Adipocyte (in vitro differentiated cells): ENCODE measurements at places on chromosomes 3 and 15.

- no peak for DNase-seq
These were observed 163.0 kb downstream of the TBC1D5 start for GRCh38 chr3:17579289-17580031.

- DNase-seq, result no peak
These were observed 11.4 kb upstream of the HEG1 start for GRCh38 chr3:125067225-125067624.

- DNase-seq, result no peak
These were observed 12.5 kb upstream of the TRAK1 start for GRCh38 chr3:42078677-42079076.

- no peak for DNase-seq
These were observed 1.2 kb upstream of the SPICE1 start for GRCh38 chr3:113516115-113516505.

DNA sequence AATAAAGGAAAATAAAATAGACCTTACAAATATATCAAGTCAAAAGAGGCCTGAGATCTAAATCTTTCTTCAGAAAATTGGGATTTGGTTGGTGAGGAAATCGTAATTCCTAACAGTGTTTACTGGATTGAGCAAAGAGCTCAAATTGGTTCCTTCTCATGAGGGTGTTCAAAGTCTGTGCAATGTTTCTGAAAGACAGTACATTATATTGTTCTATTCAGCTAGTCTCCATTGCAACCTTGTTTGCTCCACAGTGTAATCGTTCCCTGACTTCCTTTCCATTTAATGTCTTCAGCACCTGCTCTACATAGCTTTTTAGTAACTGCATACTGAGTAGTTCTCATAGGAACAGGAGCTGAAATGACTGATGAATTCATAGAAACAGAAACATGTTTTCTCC lies 326.8 kb downstream of the SUCLG2 start:
- DNase-seq, result no peak

- DNase-seq, result no peak
These were observed 42.3 kb upstream of the ADPGK start for GRCh38 chr15:72825829-72826228.

DNA sequence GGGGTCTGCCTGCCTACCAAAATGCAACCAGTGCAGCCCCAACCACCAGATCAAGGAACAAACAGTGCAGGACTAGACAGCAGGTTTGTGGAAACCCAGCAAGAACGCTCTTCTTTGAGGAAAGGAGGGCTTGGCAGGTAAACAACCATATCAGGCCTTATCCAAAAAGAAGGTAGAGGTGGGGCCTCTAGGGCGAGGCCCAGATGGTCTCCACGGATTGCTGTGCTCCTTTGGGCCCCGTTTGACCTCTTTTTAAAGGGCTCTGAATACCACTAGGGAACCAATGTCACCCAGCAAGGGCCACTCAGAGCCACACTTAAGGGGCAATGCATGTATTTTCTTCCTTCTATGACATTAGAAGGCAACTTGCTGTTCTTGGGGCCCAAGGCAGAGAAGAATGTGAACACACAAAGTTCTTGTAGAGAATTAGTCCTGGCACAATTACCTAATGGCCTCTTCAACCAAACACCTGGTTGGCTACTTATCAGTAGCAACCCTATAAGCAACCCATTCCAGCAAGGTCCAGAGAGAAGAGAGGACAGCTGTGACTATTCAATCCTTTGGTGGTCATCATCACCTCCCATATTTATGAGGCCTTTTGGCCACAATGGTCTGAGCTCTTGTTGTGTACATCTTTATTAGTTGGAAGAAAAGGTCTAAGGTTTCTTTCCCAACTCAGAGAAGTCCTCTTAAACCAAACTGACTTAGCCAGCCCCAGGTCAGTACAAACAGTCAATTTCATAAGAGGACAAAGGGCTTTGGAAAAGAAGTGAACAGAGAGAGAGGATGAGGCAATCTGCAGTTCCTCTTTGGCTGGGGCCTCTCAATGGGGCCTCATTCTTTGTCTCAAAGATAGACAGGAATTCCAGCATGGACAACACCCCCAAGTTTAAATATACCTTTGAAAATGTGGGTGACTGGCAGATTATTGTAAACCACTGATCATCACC lies 36.0 kb downstream of the FOXP1 start:
- DNase-seq, result peak; percentile 68

- peak; percentile 28 for DNase-seq
These were observed 17.1 kb upstream of the RFC4 start for GRCh38 chr3:186823386-186823785.

- DNase-seq, result no peak
These were observed 306.5 kb downstream of the IL20RB start for GRCh38 chr3:137264071-137264820.

- DNase-seq, result peak; percentile 20
These were observed 14.4 kb downstream of the RTP1 start for GRCh38 chr3:187211532-187212195.

GRCh38 chr15:66767240-66767659 lies 65.2 kb downstream of the SMAD6 start:
- no peak for DNase-seq

GRCh38 chr15:55005679-55006078 lies 191.1 kb downstream of the RSL24D1 start:
- DNase-seq, result no peak

GRCh38 chr3:117117188-117117936 lies 407.8 kb downstream of the TUSC7 start:
- no peak for DNase-seq

- no peak for DNase-seq
These were observed at the start of gene ZIC4 for GRCh38 chr3:147406028-147406931. ZIC4 (minus strand) TSS chr3:147406543; CDS start chr3:147402797, 3,746 bp downstream.

DNA sequence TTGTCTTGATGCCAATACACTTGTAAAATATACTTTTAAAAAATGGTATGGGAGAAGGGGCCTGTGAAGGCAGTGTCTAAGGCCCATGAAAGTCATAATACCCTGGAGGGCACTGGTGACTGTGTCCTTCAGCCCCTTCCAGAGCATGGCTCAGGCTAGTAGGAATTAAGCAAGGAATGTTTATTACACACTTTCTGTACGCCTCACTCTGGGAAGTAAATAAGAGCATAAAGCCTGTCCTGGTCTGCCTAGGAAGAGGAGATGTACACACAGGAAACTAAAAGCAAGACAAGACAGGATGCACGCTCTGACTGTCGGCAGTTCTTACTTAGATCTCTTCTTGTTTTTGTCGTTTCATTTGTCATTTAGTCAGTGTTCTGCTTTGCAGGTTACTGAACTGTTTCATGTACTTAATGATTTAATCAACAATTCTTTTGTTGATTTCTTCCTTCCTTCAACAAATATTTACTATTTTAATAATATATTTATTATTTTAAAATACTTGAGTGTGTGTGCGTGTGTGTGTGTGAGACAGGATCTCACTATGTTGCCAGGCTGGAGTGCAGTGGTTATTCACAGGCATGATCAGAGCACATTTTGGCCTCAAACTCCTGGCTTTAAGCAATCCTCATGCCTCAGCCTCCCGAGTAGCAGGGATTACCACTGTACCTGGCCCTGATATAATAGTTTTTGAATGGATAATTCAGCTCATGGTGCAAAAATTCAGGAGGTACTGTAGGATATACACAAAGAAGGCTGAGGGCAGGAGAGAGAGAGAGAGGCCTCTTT lies 9.0 kb upstream of the SMAD6 start:
- no peak for DNase-seq

DNA sequence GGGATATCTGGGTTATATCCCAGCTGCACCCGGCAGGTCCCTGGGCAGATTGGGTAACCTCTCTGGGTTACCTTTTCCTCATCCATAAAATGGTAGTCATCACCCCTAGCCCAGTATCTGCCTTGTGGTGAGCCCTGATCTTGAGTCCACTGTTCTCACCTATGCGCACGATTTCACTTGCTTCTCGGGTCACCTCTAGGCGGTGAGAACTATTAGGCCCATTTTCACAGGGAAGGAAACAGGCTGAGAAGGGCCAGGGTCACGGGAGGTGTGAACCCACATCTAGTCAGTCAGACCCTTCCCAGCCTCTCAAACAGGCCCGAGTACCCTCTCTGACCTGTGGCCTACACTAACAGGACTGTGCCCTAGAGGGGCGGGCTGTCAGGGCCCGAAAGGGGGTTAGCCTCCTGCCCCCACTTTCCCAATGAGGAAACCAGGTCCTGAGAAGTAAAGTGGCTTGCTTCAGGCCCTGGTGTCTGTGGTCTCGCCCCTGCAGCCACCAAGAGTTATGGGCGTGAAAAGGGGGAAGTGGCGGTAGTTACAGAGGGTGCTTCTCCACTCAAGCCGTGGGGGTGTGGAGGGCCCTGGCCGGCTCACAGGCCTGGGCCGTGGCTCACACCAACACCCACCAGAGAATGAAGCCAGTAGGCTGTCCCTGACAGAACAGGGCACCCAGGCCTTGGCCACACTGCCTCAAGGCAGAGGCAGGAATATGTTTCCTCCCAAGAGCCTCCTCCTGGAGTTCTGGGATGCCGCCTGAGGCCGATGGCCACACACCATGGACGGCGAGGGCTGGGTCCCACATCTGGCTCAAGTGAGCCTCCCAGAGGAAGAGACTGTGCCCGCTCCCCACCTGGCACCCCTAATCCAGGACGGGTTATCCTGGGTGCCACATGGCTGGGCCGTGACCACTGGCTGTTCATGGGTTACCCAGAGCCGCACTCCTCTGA lies 19.5 kb downstream of the PSTPIP1 start:
- no peak for DNase-seq

DNA sequence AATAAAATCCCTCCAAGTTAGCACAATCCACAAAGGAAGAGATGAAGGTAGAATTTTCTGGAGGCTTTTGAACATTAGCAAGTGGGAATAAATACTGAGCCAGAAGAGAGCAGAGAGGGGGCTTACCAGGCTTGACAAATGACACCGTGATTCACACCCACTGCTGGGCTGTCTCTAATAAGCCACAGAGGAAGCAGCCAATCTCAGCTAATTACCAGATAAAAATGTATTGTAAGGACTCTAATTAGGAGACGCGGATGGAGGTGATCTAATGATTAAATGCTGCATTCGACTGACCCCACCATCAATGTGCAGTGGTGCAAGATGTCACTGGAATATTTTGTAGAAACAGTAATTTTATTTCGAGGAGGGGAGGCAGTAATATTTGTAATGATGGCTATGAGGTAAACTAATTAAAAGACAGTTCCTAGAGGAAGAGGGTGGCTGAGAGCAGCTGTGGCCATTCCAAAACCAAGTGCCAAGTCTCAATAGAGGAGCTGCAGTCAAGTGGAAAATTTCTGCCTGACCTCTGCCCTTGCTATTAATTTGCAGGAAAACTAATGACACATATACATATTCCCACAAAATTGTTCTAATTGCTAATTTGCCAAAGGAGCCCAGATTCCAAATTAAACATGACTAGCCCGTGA lies 602.2 kb downstream of the FOXP1 start:
- no peak for DNase-seq

DNA sequence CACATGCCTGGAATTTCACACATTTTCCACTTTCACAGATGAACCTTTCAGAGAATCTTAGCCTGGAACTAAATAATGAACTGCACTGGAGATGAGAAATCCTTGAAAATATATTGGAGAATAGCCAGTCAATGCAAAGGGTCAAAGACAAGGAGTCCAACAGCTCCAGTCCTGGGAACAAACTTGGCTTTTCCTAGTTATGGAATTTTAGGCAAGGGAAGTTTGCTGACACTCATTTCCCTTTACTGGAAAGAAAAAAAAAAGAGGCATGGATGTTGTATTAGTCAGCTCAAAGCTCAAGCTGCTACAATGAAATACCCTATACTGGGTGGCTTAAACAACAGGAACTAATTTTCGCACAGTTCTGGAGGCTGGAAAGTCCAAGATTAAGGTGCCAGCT lies 690.8 kb upstream of the ARPP21 start:
- peak; percentile 26 for DNase-seq

DNA sequence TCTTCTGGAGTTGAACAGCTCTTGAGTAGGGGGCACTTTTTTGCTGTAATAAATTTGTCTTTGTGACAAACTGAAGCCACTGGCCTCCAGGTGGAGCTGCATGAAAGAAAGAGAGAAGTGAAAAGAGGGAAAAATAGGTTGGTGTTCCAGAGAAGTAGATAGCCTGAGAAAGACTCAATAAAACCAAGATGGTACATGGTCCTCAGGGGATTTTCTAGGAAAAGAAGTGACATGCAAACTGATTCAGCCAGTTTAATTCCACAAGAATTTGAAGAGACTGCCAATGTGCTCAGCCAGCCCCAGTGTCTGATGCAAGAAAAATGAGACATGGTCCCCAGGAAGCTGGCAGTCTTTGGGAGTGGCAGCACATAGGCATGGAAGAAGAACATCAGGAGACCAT lies 152.7 kb downstream of the CD47 start:
- DNase-seq, result peak; percentile 74

GRCh38 chr3:178646186-178646862 lies 110.1 kb downstream of the KCNMB2 start:
- DNase-seq, result no peak

DNA sequence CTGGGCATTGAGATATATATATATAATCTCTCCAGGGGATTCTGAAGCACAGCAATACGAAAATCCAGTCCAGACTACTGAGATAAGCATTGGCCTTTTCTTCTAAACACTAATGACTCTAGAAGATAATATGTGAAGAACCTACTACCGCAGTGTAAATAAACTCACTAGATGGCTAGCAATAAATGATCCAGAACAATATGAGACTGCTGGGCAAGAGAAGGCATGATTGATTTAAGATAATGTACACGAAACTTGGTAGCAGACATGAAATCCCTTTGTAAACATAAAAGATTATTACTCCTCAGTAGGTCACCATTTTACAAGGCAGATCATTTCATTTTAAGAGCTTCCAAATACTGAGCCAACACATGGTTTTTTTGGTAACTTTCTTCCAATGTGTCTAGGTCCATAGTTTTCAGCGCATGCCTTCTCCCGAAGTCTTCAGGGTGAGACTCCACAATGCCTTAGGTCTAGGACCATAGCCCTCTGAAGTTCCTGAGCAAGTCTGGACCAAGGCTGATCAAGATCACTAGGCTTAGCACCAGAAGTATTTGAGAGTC lies 193.2 kb downstream of the LRRN1 start:
- DNase-seq, result no peak

GRCh38 chr3:58308728-58309127 lies 2.4 kb downstream of the HTD2 start:
- DNase-seq, result peak; percentile 34

DNA sequence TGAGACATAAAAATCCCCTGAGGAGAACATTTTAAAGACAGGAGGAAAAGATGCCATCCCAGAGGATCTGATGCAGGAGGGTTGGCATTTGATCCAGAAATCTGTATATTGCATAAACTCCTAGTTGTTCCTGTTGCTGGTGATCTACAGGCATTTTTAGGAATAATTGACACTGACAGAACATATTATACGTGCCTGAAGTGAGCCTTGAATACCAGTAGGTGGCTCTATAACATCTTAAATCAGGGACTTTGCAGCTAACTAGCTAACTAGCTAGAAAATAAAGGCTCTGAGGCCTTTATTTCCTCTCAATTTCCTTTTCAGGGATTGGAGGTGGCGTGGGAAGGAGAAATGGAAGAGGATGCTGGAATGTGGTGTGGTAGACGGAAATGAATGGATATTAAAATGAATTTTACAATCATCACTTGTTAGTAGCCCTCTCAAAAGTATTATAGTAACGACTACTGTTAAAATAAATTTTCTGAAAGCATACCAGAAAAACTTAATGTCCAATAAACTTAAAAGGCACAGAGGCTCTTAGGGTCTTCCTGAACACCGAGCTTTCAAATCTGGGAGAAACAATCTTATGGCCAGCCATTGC lies 73.8 kb upstream of the ZBED2 start:
- peak; percentile 91 for DNase-seq
